ENCODE measurements at places on chromosomes 11 and 22. TPM values are rescaled to one million over a fixed set of nuclear protein-coding genes. Genes with fewer than 3 reads are reported as not detected.

LRRC75B gene
- total RNA-seq: 7.6 TPM

YPEL1 gene
- 1.3 TPM for total RNA-seq

TNKS1BP1 gene
- 70.6 TPM for total RNA-seq

OR2AT4 gene
- total RNA-seq: not detected

PLAAT2 gene
- total RNA-seq: not detected

C11orf87 gene
- total RNA-seq: not detected

C11orf86 gene
- total RNA-seq: not detected

TMEM121B gene
- total RNA-seq: under 0.01 TPM

MAPK8IP1 gene
- total RNA-seq: 11.6 TPM

PATE4 gene
- not detected for total RNA-seq
